PC-3 (cell line): ENCODE measurements at places on chromosomes 6 and 20.
A peak's percentile ranks its signal among the peaks of the same experiment; 100 is the strongest.

DNA sequence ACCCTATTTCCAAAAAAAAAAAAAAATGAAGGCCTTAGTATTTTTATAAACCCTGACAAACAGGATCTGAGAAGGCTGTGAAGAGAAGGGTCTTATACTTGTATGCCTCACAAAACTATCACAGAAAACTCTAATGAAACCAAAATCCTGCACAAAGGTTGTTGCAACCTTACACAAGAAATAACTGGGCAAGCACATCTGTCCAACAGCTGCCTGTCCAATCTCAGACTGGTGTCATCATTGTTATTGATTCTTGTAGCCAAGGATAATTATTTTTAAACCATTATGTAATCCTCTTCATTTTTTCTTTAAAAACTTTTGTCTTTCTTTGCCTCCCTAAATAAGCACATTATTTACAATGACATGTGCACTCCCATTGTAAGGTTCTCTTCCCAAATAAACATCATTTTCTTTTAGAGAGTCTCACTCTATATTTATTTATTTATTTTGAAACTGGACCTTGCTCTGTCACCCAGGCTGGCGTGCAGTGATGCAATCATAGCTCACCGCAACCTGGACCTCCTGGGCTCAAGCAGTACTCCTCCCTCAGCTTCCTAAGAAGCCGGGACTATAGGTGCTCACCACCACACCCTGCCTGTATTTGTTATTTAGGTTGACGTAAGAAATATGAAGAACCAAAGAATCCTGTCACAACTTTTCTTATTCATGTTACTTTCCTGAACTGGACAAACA lies 697.1 kb downstream of the DOK5 start:
- no peaks in the 10 kb centered on the region for H3K4me1 ChIP-seq
- no peaks in the 10 kb centered on the region for H3K27me3 ChIP-seq
- no peak for DNase-seq
- no peak overlapping the region for H3K4me3 ChIP-seq
- H3K27ac ChIP-seq: no peak overlapping the region

GRCh38 chr6:18415671-18416340 lies 28.7 kb downstream of the RNF144B start:
- no peak overlapping the region for H3K4me3 ChIP-seq
- no peak for DNase-seq
- no peaks in the 10 kb centered on the region for H3K4me1 ChIP-seq
- H3K27me3 ChIP-seq: no peaks in the 10 kb centered on the region

- H3K27me3 ChIP-seq: no peaks in the 10 kb centered on the region
- H3K4me3 ChIP-seq: no peak overlapping the region
- DNase-seq: no peak
- H3K36me3 ChIP-seq: no peaks in the 10 kb centered on the region
Observed at GRCh38 chr20:49399329-49399728, 83.1 kb downstream of the KCNB1 start.

GRCh38 chr6:148671085-148671484 lies 75.7 kb upstream of the UST start:
- no peak for DNase-seq
- H3K27me3 ChIP-seq: no peaks in the 10 kb centered on the region

- no peak for DNase-seq
- H3K36me3 ChIP-seq: no peaks in the 10 kb centered on the region
Observed at GRCh38 chr6:146301764-146302163, 241.9 kb upstream of the RAB32 start.

GRCh38 chr6:24718449-24719124 lies 367 bp downstream of the C6orf62 start:
- no peaks in the 10 kb centered on the region for H3K27me3 ChIP-seq
- H3K4me1 ChIP-seq: peaks cover 23% of the 10 kb centered on the region
- no peak for DNase-seq

GRCh38 chr6:82955841-82956240 lies 109.8 kb downstream of the UBE3D start:
- no peak overlapping the region for H3K4me3 ChIP-seq
- H3K27me3 ChIP-seq: no peaks in the 10 kb centered on the region
- H3K4me1 ChIP-seq: peaks cover 32% of the 10 kb centered on the region
- H3K27ac ChIP-seq: peak overlapping the region; percentile 54

- H3K4me1 ChIP-seq: no peaks in the 10 kb centered on the region
- DNase-seq: no peak
- H3K27ac ChIP-seq: no peak overlapping the region
- H3K4me3 ChIP-seq: peak overlapping the region; percentile 22; the same call in 1 of the 2 replicates
- peaks cover 88% of the 10 kb centered on the region for H3K27me3 ChIP-seq
Observed at GRCh38 chr6:1382331-1382882, 7.0 kb upstream of the FOXF2 start.

- H3K27ac ChIP-seq: peak overlapping the region; percentile 96
- H3K27me3 ChIP-seq: no peaks in the 10 kb centered on the region
- H3K4me1 ChIP-seq: peaks cover 9% of the 10 kb centered on the region
- H3K36me3 ChIP-seq: no peaks in the 10 kb centered on the region
Observed at GRCh38 chr6:113857556-113858479, 673 bp downstream of the MARCKS start.

- no peak overlapping the region for H3K27ac ChIP-seq
- no peaks in the 10 kb centered on the region for H3K36me3 ChIP-seq
- H3K27me3 ChIP-seq: no peaks in the 10 kb centered on the region
- no peaks in the 10 kb centered on the region for H3K4me1 ChIP-seq
Observed at GRCh38 chr6:14819001-14819400, 426.9 kb upstream of the JARID2 start.

DNA sequence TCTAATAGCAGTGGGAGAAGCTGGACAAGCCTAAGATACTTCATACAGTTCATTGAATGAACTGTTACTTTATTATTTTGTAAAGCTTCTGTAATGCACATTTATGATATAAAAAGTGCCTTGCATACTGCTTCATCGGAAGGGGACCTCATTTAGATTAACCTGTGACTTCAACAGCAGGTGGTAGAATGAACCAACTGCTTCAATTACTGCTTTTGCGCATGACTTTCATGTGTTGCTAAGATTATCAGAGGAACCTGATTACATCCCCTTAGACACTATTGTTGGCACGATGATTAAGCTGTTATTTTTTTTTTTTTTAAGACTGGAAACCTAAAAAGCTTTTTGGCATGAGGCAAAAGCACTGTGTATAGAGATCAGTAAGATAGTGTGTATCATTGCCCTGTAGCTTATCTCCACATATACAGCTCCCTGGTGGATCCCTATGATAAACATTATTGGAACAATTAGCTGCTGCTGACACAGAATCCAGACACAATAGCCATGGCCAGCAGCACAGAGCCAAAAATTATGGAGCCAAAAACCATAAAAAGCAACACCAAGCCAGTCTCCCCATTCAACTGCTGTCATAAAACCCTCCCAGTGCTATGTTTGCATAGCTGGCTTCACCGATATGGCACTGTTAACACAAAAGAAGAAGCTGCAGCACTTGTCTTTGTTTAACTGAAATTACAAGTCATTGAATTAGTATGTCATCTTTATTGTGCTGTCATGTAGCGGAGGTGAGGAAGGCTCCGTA lies 731.6 kb upstream of the MMS22L start:
- H3K36me3 ChIP-seq: no peaks in the 10 kb centered on the region
- peaks cover 17% of the 10 kb centered on the region for H3K27me3 ChIP-seq
- H3K4me3 ChIP-seq: no peak overlapping the region
- H3K27ac ChIP-seq: no peak overlapping the region
- DNase-seq: no peak

DNA sequence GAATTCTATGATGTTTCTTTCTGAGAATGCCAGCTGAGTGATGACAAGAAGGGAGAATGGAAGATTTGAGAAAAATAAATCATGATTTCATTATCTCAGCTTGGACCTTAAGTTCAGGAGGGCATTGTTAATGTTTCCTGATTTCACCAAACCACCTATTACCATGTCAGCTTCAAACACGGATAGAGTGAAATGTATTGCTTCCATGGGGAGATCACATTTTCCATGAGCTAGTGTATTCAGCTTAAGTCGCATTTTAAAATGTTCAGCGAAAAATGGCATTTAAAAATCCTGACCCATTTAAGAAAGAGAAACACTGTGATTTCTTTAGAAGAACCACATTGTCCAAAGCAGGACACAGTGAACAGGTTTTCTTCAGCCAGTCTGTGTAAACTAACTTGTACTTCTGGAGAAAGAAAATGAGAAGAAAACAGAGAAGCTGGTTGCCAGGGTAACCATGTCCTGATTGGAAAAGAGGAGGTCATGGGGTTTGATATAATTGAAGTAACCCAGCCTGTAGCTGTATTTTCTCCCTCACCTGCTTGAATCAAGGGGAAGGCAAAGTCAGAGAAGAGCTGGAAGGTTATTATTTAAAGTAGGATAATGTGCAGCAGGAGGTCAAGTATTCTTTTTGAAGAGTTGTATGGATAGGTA lies 684.1 kb upstream of the NRSN1 start:
- no peaks in the 10 kb centered on the region for H3K27me3 ChIP-seq
- no peak overlapping the region for H3K4me3 ChIP-seq
- no peaks in the 10 kb centered on the region for H3K36me3 ChIP-seq

GRCh38 chr20:37991157-37991866 lies 41.9 kb downstream of the TTI1 start:
- H3K27ac ChIP-seq: peak overlapping the region; percentile 81
- H3K36me3 ChIP-seq: peaks cover 27% of the 10 kb centered on the region
- peaks cover 93% of the 10 kb centered on the region for H3K4me1 ChIP-seq

GRCh38 chr20:54207053-54207742 lies 689 bp upstream of the PFDN4 start:
- peaks cover 13% of the 10 kb centered on the region for H3K4me1 ChIP-seq
- no peak overlapping the region for H3K27ac ChIP-seq
- H3K4me3 ChIP-seq: peak overlapping the region; percentile 79; the same call in 1 of the 2 replicates
- H3K27me3 ChIP-seq: no peaks in the 10 kb centered on the region
- H3K36me3 ChIP-seq: 0 out of 2 replicates have a peak, but pooled peaks cover 6% of the 10 kb centered on the region

- no peaks in the 10 kb centered on the region for H3K4me1 ChIP-seq
- H3K27ac ChIP-seq: no peak overlapping the region
- no peaks in the 10 kb centered on the region for H3K36me3 ChIP-seq
- H3K27me3 ChIP-seq: no peaks in the 10 kb centered on the region
Observed at GRCh38 chr6:4388675-4389074, 253.3 kb upstream of the ECI2 start.

DNA sequence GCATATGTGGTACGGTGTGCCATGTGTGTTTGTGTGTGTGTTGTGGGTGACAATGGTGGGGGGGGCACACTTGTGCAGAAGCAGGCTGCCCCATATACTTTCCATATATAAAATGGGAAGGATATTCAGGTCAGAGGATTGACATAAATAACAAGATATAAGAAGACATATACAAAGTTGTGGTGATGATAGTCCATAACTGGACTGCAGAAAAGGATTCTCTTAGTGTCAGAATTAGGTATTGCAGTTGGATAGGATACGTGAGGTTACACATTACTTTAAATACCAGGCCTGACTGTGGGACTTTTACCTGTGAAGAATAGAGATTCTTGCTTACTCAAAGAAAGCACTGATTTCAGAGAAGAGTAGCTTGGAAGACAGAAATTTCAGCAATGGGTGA lies 1260.3 kb downstream of the EPHA7 start:
- no peak for DNase-seq
- no peaks in the 10 kb centered on the region for H3K4me1 ChIP-seq
- no peak overlapping the region for H3K27ac ChIP-seq
- no peak overlapping the region for H3K4me3 ChIP-seq

DNA sequence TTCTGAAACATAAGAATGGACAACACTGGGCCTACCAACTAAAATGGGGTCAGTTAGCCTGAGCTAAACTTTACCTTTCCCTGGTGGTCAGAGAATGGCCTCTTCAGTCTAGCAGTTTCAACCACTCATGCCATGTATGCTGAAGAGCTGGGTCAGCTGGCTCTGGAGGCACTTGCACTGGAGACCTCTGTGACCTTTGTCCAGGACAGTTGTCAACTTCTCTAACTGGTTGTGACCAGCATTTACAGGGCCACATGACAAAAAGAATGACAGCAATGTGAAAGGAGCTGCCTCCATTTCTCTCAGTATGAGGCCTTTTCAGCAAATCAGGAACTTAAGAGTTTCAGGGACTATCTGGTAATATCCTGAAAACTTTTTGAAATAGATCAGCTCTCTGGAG lies 59.9 kb upstream of the TMEM30A start:
- H3K27ac ChIP-seq: no peak overlapping the region
- H3K27me3 ChIP-seq: no peaks in the 10 kb centered on the region
- no peak for DNase-seq
- no peaks in the 10 kb centered on the region for H3K4me1 ChIP-seq

GRCh38 chr20:56711018-56711417 lies 81.9 kb downstream of the TFAP2C start:
- DNase-seq: peak; percentile 97
- no peaks in the 10 kb centered on the region for H3K36me3 ChIP-seq
- H3K4me1 ChIP-seq: peaks cover 14% of the 10 kb centered on the region
- H3K27ac ChIP-seq: peak overlapping the region; percentile 87
- H3K4me3 ChIP-seq: no peak overlapping the region

- H3K36me3 ChIP-seq: no peaks in the 10 kb centered on the region
- H3K4me1 ChIP-seq: peaks cover 8% of the 10 kb centered on the region; the same call in 1 of the 2 replicates
- no peak overlapping the region for H3K27ac ChIP-seq
Observed at GRCh38 chr20:49323622-49324238, 45.9 kb upstream of the ZNFX1 start.

DNA sequence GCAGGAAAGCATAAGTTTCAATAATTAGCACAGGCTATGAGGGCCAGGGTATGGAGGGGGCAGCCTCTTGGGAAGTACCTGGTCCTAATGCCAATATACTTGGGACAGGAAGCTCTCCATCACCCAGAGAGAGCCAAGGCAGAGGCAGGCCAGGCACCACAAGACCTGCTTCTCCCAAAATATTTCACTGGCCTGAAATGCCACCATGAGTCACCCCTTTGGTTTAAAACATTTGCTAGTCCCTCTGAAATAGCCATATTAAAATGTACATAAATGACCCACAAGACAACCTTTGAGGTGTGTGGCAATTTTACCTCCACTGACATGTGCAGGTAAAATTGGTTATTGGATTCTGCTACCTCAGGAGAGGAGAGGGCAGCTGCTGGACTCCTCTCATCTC lies 23.4 kb upstream of the SCUBE3 start:
- no peaks in the 10 kb centered on the region for H3K36me3 ChIP-seq
- H3K4me3 ChIP-seq: no peak overlapping the region
- peak; percentile 66 for DNase-seq

- no peaks in the 10 kb centered on the region for H3K36me3 ChIP-seq
- DNase-seq: no peak
- peaks cover 14% of the 10 kb centered on the region for H3K4me1 ChIP-seq
- no peaks in the 10 kb centered on the region for H3K27me3 ChIP-seq
- no peak overlapping the region for H3K27ac ChIP-seq
Observed at GRCh38 chr6:3451498-3451897, 5.4 kb downstream of the SLC22A23 start.

- H3K27me3 ChIP-seq: no peaks in the 10 kb centered on the region
- no peak overlapping the region for H3K4me3 ChIP-seq
- H3K27ac ChIP-seq: no peak overlapping the region
Observed at GRCh38 chr6:56518995-56519767, 123.5 kb downstream of the DST start.

- H3K27ac ChIP-seq: no peak overlapping the region
- no peaks in the 10 kb centered on the region for H3K27me3 ChIP-seq
- no peaks in the 10 kb centered on the region for H3K36me3 ChIP-seq
- DNase-seq: no peak
- no peaks in the 10 kb centered on the region for H3K4me1 ChIP-seq
- H3K4me3 ChIP-seq: no peak overlapping the region
Observed at GRCh38 chr6:144849920-144850319, 564.8 kb downstream of the UTRN start.

DNA sequence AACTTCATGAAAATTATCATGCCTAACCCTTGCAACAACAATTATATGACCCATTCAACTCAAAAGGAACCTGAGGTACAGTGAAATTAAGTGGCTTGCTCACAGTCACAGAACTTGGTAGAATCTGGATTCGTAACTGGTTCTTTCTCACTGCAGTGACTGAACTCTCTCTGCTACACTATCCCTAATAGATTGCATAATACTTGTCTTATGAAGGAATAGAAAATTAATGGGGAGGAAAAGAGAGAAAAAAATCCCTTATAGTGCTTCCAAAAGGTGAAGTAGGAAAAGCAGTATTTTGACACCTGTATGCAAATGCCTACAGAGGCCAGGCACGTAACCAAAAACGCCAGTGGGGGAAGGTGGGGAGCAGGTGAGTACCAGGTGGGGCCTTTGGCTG lies 186.6 kb downstream of the LY86 start:
- no peak for DNase-seq
- H3K36me3 ChIP-seq: no peaks in the 10 kb centered on the region
- H3K4me1 ChIP-seq: no peaks in the 10 kb centered on the region
- H3K4me3 ChIP-seq: no peak overlapping the region
